ENCODE measurements at places on chromosomes 5 and 9. TPM values are rescaled to one million over a fixed set of nuclear protein-coding genes. Genes with fewer than 3 reads are reported as not detected.

DNA sequence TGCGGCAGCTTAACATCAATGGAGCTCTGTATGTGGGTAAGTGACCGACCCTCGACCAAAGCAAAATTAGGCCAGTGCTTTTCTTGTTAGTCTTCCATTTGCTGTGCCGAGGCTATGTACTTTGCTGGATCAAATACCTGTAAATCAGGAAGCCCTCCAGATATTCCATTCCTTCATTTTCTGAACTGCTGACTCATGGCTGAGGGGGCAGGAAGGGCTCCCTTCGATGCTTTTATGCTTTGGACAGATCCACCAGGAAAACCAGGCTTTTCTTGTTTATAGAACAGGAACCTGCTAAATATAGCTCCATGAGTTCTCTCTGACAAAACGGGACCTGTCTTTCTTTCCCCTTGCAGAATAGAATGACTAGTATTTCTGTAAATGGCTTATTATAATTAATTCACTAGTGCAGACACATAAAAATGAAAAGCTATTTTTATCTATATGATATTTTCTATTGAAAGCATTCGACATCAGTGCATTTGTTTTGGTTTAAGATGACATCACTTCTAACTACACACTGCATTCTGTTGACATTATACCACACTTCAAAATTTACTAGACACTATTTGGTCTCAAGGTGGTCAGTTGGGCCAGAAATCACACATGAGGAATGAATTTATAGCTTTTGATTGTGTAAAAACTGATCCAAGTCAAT lies 93.3 kb downstream of the LIFR start:
- DNase-seq = no peak

DNA sequence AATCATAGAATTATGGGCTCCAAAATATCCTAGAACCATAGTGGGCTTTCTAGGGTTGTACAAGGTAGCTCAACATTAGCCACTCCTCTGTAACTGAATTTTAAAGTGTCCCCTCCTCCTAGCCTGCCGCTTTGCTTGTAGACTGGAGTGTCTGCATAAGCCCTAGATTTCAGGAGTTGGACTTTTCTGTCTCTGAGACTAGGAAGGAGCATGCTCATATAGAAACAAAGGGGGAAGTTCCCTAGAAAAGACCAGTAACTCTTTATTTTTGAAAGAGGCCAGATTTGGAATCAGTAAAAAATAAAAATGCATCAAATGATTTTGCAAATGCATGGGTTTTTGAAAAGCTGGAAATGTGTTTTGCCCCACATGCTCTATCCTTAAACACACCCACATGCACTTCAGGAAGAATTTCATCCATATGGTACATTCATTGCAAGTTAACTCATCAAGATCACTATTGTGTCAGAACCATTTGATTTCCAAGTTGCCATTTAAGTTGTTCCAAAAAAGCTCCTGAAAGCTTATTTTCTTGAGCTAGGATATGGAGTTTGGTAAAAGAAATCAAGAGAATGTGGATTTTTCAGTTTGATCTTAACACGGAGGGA lies 121.0 kb upstream of the NR3C1 start:
- no peak for DNase-seq

- DNase-seq = no peak
These were observed 109.9 kb downstream of the NUDT12 start for GRCh38 chr5:103452666-103453065.

GRCh38 chr5:169121630-169122420 lies 179.1 kb downstream of the SLIT3 start:
- DNase-seq = no peak

- DNase-seq = no peak
These were observed 150.7 kb upstream of the RASA1 start for GRCh38 chr5:87116825-87117512.

IFNK gene
- not detected for polyA plus RNA-seq

ADAMTS12 gene
- 47.6 TPM for polyA plus RNA-seq

DOCK2 gene
- 1.2 TPM for polyA plus RNA-seq

CER1 gene
- polyA plus RNA-seq = not detected

CRB2 gene
- not detected for polyA plus RNA-seq

CCNB1 gene
- 36.7 TPM for polyA plus RNA-seq

GZMA gene
- not detected for polyA plus RNA-seq

FST gene
- polyA plus RNA-seq = 106 TPM
